ENCODE measurements at places on chromosomes 5 and 9.

DNA sequence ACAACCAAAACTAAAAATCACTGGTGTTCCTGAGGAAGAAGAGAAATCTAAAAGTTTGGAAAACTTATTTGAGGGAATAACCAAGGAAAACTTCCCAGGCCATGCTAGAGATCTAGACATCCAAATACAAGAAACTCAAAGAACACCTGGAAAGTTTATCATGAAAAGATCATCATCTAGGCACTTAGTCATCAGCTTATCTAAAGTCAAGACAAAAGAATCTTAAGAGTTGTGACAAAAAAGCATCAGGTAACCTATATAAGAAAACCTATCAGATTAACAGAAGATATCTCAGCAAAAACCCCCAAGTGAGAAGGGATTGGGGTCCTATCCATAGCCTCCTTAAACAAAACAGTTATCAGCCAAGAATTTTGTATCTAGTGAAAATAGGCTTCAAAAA, 17.1 kb upstream of the SPEF2 start:
- DNase-seq = no peak

GRCh38 chr5:9149988-9150387, 395.9 kb downstream of the SEMA5A start:
- DNase-seq = no peak

- DNase-seq = no peak
Observed at GRCh38 chr5:132561601-132562000, 4.8 kb downstream of the RAD50 start.

- no peak for DNase-seq
Observed at GRCh38 chr5:32123889-32124676, 50.0 kb downstream of the GOLPH3 start.

DNA sequence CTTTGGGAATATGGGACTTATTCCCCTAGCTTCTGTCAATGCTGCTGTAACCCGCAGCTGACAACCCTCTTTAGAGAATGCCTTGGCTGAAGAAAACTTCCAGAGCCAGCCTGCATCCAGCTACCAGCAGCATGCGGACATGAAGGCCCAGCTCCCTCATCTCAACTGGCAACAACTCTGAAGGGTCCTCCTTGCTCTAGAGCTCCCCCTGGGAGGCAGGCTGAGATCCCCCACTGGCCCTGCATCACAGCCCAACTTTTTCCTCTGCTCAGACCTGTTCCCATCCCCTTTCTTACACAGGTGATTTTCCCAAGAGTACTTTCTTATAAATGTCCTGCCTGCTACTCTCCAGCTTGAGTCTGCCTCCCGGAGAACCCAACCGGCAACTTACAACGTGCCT, 18.7 kb upstream of the WNT8A start:
- no peak for DNase-seq

DNA sequence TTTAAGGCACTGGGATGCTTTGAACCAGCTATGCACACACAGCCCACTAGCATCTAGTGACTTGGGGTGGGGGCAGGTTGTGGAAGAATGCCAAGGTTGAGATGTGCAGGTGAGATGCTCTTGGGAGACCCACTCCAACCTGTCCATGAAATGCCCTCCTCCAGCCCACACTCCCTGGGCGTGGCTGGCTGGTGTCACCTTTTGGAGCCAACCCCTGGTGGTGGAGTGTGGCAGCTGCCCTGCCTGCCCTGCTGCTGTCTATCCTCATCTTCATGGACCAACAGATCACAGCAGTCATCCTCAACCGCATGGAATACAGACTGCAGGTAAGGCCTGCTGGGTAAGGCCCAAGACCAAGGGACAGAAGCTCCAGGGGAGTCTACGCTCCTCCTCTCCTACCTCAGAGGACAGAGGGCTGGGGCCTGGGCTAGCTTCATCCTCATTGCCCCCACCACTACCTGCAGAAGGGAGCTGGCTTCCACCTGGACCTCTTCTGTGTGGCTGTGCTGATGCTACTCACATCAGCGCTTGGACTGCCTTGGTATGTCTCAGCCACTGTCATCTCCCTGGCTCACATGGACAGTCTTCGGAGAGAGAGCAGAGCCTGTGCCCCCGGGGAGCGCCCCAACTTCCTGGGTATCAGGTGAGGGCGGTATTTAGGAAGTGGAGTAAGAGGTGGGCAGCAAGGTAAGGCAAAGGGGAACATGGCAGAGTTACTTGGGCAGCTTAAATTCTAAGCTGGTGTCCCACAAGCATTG, 7.4 kb downstream of the SLC4A9 start:
- DNase-seq = no peak

GRCh38 chr5:173762045-173762444, 126.1 kb upstream of the CPEB4 start:
- peak; percentile 52 for DNase-seq

DNA sequence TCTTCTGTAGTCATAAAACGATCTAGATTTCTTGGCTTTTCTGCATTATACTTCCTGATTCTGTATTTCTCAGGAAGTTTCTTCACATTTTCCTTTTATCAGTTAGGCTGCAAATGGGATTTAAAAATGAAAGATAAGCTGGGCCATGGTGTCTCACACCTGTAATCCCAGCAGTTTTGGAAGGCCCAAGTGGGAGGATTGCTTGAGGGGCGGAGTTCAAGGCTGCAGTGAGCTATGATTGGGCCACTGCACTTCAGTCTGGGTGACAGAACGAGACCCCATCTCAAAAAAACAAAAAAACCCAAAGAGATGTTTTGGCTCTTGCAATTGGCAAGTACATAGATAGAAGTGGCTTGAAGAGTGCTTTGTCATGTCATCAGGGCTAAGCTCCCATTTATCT, 26.2 kb upstream of the APC start:
- DNase-seq = no peak

GRCh38 chr5:89064736-89065135, 181.8 kb upstream of the MEF2C start:
- DNase-seq = no peak

GRCh38 chr5:93006915-93007314, 574.1 kb downstream of the NR2F1-AS1 start:
- no peak for DNase-seq

- no peak for DNase-seq
Observed at GRCh38 chr9:120901755-120902568, 24.6 kb downstream of the TRAF1 start.

DNA sequence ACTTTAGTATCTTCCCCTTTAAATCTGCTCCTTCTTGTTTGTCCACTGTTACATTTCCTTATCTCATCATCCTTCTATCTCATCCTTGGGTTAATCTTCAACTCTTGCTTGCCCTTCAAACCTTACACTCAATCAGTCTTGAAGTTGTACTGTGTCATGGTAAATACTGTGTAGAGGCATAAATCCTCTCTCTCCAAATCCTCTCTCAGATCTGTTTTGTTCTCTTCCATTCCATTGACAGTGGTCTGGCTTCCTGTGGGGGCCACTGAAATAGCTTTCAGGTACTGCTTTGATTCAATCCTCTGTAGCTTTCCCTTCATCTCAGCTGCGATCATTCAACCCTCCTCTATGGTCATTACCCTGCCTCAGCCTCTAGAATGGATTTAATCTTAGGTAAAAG, 104.0 kb downstream of the PLCXD3 start:
- DNase-seq = no peak

GRCh38 chr5:43997647-43998272, 391.5 kb downstream of the FGF10 start:
- DNase-seq = no peak
